ENCODE measurements at places on chromosomes 6 and 20. TPM values are rescaled to one million over a fixed set of nuclear protein-coding genes. Genes with fewer than 3 reads are reported as not detected.

Gene GLP1R
- 0.05 TPM for total RNA-seq

Gene RSPO4
- not detected for total RNA-seq

Gene BHLHE23
- total RNA-seq, result 0.33 TPM

Gene CALHM6
- total RNA-seq, result 0.53 TPM

Gene HLA-DRA
- total RNA-seq, result 2,040 TPM

Gene NCOA7
- 46.1 TPM for total RNA-seq

DNA sequence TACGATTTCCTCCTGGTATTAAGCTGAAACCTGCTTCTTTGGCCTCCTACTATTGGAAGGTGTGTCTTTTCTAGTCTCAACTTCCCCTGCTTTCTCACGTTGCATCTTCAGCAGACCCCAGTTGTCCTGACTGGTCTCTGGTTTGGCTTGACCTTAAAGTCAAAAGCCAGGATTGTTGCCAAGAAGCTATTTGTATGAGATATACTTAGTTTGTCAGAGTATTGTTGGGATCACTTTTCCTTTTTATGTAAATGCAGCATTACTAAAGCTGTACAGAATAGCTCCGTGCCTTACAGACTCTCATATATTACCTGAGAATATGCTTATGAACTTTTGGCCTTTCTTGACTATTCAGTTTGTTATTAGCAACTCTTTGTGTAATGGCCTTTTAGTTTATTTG, 61.1 kb downstream of the TSPYL4 start:
- DNase-seq, result no peak

DNA sequence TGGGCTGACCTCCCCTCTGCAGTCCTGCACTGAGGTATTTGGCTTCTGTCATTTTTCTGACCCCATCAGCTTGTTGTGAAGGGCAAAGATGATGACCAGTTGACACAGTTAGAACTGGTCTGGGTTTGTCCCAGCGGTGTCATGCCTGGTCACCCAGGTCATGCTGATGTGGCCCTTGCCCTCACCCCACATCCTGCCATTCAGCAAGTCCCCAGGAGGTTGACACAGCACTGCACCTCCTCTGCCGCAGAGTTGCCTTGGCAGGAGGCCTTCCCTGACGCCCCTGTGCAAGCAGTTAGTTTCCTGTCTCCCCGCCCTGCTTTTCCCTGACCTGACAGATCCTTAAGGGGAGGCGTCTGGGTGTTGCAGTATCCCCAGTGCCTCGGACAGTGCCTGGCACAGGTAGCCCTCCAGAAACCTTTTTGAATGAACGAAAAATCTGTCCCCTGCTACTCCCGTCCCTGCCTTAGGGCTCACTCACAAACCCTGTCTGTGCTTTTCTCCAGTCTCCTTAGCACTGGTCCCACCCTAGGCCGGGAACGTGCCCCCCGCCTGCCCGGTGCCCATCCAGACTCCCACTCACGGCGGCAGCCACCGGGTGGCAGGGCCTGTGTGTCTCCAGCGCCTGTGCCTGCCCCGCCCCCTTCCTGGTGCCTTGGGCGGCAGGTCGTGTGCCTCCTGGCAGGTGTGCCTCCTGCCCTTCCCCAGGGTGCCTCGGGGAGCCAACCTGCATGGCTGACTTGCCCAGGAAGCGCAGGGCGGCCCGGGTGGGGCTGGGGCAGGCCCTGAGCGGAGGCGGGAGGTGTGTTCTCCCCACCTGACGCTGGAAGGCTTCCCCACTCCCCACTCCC, 146.3 kb upstream of the RNF24 start:
- DNase-seq, result peak; percentile 19

DNA sequence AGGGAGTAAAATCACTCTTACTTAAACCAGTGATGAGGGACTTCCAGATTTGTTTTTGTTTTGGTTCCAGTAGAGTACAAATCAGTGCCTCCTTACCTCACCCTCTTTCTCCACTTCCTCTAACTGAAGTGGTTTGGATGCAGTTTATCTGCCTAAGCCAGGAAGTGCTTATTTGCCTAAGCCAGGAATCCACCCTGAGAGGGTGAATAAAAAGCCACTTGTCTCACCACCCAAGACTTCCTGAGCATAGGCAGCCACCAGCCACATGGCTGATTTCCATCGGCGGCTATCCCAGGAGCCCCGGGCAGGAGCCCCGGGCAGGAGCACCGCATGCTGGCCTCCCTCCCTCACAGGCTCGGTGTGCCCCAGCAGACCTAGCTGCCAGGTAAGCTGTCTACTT, 12.0 kb downstream of the LRP11 start:
- DNase-seq, result peak; percentile 13

DNA sequence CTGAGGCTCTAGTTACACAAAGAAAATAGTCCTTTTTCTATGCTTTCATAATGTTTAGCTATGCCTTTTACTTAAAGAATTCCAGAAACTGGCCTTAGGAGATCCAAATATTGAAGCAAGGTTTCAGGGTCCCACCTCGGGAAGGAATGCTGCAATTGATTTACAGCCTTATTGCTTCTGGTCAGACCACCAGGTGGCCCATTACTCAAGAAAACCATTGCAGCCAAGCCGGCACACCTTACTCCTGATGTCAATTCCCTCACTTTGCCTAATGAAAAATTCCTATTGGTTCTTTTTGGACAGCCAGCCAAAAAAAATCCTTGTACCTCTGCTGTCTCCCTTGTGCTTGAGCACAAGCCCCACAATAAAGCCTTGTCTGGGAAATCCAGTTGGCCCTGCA, 173.9 kb downstream of the LMBRD1 start:
- DNase-seq, result no peak

DNA sequence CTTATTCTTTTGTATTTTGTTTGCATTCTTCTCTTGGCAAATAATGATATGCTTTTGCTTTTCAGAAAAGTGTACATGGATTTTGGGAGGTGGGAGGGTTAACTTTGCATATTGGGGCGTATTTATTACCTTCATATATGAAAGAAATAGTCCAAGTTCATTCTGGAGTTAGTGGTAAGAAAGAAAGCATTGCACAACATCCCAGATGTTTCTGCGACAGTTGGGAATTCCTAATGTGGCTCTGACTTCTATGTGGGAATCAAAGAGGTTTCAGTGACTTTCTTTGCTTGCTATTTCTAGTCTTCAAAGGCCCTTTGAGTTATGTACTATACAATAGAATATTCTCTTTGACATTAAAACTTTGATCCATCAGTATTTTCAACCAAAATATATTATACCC, 78.1 kb downstream of the MMUT start:
- DNase-seq, result no peak

DNA sequence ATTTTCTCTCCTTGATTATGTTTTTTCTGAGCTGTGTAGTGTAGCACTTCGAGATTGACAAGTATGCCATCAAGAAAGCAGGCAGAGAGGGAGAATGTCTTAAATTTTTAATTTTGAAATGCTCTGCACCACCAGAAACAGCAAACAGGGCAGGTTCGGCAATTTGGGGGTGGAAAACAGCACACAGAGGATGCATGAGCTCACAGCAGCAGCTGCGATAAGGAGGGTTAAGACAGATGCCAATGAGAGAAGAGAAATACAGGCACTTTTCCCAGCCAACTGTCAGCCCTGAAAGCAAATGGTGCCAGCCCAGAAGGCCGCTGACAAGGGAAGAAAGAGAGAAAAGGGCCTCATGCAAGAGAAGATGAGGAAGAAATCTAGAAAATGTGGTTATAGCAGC, 15.1 kb upstream of the SNRPB2 start:
- no peak for DNase-seq

GRCh38 chr20:819680-820322, 13.7 kb upstream of the FAM110A start:
- DNase-seq, result no peak

DNA sequence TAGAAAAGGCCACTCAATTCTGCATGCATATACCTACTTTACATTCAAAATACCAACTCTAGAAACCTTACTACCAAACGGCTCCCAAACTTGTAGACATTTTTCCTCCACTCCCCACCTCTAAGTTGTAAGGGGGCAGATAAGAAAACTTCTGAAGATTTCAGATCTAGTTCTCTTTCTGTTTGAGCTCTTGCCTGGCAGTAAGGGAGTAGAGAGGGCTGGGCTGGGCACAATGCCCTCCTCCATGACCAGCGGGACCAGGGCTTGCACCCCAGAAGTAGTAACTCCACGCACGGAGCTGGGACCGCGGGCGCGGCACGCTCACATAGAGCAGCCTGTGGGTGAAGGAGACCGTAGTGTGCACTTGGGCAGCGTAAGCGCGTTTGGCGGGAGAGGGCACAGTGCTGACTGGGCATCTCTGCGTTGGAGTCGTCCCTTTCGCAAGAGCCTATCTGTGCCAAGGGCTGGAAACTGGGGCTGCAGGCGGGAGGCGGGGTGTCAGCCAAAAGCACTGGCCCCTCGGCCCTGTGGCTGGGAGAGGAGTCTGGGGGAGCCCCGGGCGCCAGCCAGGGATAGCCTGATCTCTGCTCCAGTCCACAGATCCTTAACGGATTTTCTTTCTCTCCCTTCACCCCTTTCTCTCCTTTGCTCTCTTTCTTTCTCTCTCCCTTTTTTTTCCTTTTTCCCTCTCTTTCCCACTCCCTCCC, 32.4 kb downstream of the PHACTR1 start:
- no peak for DNase-seq

- no peak for DNase-seq
These were observed 70.4 kb downstream of the JAG1 start for GRCh38 chr20:10603378-10603777.
